ENCODE measurements at places on chromosomes 4 and X. TPM values are rescaled to one million over a fixed set of nuclear protein-coding genes. Genes with fewer than 3 reads are reported as not detected.

The LDB2 gene
- total RNA-seq: 4.6 TPM

The PTCHD1 gene
- total RNA-seq: 0.18 TPM

The NIPAL1 gene
- 0.54 TPM for total RNA-seq

The CT45A2 gene
- total RNA-seq: 0.69 TPM

The CYBB gene
- not detected for total RNA-seq

The PLP1 gene
- not detected for total RNA-seq

Measured in Daoy (cell line).